ENCODE measurements at places on chromosomes 3 and 15. TPM values are rescaled to one million over a fixed set of nuclear protein-coding genes. Genes with fewer than 3 reads are reported as not detected.

DNA sequence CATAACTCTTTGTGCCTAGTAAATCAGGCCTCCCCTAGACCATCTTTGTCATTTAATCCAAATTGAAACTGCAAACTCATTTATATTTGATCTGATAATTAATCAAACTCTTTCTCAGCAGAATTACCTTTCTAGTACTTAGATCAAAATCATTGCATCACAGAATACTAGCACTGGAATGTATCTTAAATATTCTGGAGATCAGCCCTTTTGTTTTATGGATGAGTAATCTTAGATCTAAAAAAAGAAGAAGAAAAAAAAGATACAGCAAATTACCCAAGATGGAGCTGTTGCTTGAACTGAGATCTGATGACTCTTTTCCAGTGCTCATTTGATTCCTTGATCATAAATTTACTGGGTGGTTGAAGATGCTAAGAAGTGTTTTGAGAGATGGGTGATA is 47.9 kb downstream of the NAALADL2 start:
- H3K4me3 ChIP-seq: no peak overlapping the region
- H3K36me3 ChIP-seq: no peaks in the 10 kb centered on the region
- H3K4me1 ChIP-seq: no peaks in the 10 kb centered on the region
- DNase-seq: no peak
- H3K27me3 ChIP-seq: no peaks in the 10 kb centered on the region

- H3K27me3 ChIP-seq: peaks cover 2% of the 10 kb centered on the region
- H3K4me3 ChIP-seq: no peak overlapping the region
- no peak overlapping the region for H3K27ac ChIP-seq
- H3K36me3 ChIP-seq: no peaks in the 10 kb centered on the region
- no peak for DNase-seq
These were observed 74.0 kb upstream of the HACD2 start for GRCh38 chr3:123658852-123659206.

- no peaks in the 10 kb centered on the region for H3K4me1 ChIP-seq
- H3K4me3 ChIP-seq: no peak overlapping the region
- H3K27ac ChIP-seq: no peak overlapping the region
- DNase-seq: no peak
These were observed 115.0 kb upstream of the LRIG1 start for GRCh38 chr3:66615643-66616301.

GRCh38 chr15:78621810-78622402 is 1.1 kb upstream of the CHRNA3 start:
- no peaks in the 10 kb centered on the region for H3K36me3 ChIP-seq
- no peak overlapping the region for H3K27ac ChIP-seq
- H3K4me3 ChIP-seq: no peak overlapping the region
- DNase-seq: no peak
- peaks cover 49% of the 10 kb centered on the region for H3K27me3 ChIP-seq

DNA sequence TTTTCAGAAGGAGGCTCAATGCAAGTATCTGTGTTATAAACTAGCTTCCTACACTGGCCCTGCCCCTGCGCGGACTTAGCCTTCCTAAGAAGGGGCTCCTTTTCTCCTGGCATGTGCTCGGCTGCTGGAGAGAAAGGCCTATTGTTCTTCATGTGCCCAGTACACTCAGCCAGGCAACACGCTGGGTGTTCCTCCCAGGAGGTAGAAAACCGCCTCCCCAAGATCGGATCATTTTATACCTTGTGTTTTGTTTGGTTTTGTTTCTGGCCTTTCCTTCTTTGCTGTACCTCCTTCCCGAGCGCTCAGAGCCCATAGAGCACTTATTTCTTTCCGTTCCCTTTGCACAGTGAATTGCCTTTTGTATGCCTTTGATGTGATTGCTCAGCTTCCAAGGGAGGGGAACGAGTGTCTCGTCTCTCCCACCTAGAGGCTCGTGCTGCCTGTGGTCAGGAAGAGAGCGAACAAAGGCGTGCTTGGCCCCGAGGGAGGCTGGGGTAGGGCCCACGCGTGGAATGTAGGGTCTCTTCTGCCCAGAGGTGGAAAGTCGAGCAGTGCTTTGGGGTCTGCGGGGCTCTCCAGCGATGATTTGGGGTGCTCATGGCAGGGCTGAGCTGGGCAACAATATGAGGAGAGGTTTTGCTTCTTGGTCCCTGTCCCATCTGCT is 30.0 kb downstream of the CCNL1 start:
- H3K4me3 ChIP-seq: peak overlapping the region; percentile 52
- H3K4me1 ChIP-seq: peaks cover 79% of the 10 kb centered on the region
- H3K27ac ChIP-seq: peak overlapping the region; percentile 90
- no peaks in the 10 kb centered on the region for H3K27me3 ChIP-seq
- DNase-seq: peak; percentile 30

GRCh38 chr3:183217548-183218332 is 35.3 kb upstream of the B3GNT5 start:
- H3K4me3 ChIP-seq: no peak overlapping the region
- H3K4me1 ChIP-seq: peaks cover 14% of the 10 kb centered on the region
- no peak overlapping the region for H3K27ac ChIP-seq
- H3K36me3 ChIP-seq: no peaks in the 10 kb centered on the region

Gene MASP1
- not detected for total RNA-seq

GRCh38 chr3:70885636-70886035 is 573.2 kb upstream of the MDFIC2 start:
- H3K27me3 ChIP-seq: no peaks in the 10 kb centered on the region
- no peak overlapping the region for H3K27ac ChIP-seq
- no peak overlapping the region for H3K4me3 ChIP-seq
- DNase-seq: no peak

- peaks cover 30% of the 10 kb centered on the region for H3K27me3 ChIP-seq
- no peak overlapping the region for H3K27ac ChIP-seq
- H3K4me1 ChIP-seq: no peaks in the 10 kb centered on the region
- DNase-seq: no peak
- no peaks in the 10 kb centered on the region for H3K36me3 ChIP-seq
These were observed 269.8 kb downstream of the THSD4 start for GRCh38 chr15:71385026-71385425.

Gene SCAANT1
- not detected for total RNA-seq

- H3K36me3 ChIP-seq: peaks cover 9% of the 10 kb centered on the region
- H3K4me3 ChIP-seq: no peak overlapping the region
- H3K27me3 ChIP-seq: no peaks in the 10 kb centered on the region
- no peak overlapping the region for H3K27ac ChIP-seq
These were observed 78.1 kb downstream of the ATP10A start for GRCh38 chr15:25784876-25785640.

Gene ALPK3
- 0.10 TPM for total RNA-seq

Gene ECE2
- total RNA-seq: not detected

DNA sequence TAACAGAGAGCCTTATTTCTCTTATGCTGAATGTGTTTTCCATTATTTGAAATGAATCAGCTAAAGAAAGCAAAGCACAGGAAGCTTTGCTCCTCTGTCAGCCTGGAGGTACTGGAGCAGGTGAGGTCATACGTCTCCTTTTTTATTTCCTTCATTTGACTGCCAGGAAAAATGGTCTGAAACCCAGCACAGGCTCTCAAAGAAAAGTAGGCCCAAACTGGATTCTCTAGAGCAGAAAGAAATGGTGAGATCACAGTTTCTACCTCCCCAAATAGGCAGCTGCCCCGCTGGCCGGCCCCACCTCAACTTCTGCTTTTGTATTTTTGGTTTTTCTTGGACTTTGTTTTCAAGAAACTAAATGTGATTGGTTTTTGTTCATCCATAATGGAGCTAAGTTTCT is 95.1 kb downstream of the RPL39L start:
- DNase-seq: no peak
- no peaks in the 10 kb centered on the region for H3K27me3 ChIP-seq
- H3K27ac ChIP-seq: peak overlapping the region; percentile 86
- peak overlapping the region; percentile 82 for H3K4me3 ChIP-seq
- H3K36me3 ChIP-seq: peaks cover 75% of the 10 kb centered on the region

Gene COL6A5
- total RNA-seq: 0.16 TPM

Gene LSAMP
- not detected for total RNA-seq

DNA sequence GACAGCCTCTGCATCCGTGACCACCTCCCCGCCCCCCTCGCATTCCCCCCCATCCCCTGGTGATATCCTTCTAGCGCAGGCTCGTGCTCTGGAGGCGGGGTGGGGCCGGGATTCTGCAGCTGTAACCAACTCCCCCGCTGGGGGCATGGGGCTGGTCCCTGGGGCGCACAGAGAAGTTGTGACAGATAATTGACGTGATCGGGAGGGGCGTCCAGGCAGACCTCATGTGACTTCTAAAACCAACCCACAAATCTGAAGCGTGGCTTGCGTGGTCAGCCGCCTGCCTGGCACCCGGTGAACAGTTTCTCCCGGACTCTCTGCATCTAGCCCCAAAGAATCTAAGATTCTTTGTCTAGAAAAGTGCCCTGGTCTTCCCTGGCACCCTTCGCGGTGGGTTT is 100.6 kb upstream of the IGF1R start:
- peak overlapping the region; percentile 81 for H3K4me3 ChIP-seq
- H3K36me3 ChIP-seq: peaks cover 2% of the 10 kb centered on the region
- no peak for DNase-seq
- peaks cover 41% of the 10 kb centered on the region for H3K27me3 ChIP-seq

DNA sequence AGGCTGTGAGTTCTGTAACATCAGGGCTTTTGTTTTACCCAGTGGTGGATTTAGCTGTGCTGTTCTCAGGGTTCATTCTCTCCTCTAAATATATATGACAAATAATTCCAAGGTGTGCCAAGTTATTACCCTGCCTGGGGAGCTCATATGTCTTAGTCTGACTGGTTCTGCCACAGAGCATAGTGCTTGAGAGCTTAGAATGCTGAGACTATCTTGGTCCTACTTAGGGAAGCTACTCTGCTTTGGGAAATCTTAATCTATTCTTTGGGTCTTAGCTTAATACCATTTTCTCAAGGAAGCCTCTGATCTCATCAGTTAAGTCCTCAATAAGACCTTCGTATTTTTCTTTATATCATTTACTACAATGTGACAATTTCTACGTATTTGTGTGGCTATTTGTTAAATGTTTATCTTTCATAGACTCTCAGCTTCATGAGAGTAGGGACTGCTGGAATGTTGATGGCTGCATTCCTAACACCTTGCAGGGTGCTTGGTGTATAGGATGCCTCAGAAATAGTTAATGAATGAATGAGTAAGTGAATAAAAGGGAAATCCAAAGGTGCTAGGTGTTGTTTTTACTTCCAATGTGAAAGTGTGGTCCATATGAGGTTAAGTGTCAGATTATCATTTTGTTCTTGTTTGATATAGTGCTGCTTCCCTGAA is 1.8 kb downstream of the OTOL1 start:
- H3K27ac ChIP-seq: no peak overlapping the region
- H3K36me3 ChIP-seq: no peaks in the 10 kb centered on the region
- DNase-seq: no peak
- no peak overlapping the region for H3K4me3 ChIP-seq
- no peaks in the 10 kb centered on the region for H3K4me1 ChIP-seq

GRCh38 chr3:177893331-177893730 is 642.9 kb upstream of the KCNMB2 start:
- no peak overlapping the region for H3K4me3 ChIP-seq
- no peak overlapping the region for H3K27ac ChIP-seq
- no peak for DNase-seq
- H3K4me1 ChIP-seq: no peaks in the 10 kb centered on the region
- no peaks in the 10 kb centered on the region for H3K36me3 ChIP-seq

- H3K4me3 ChIP-seq: no peak overlapping the region
- no peak overlapping the region for H3K27ac ChIP-seq
- DNase-seq: no peak
- H3K36me3 ChIP-seq: no peaks in the 10 kb centered on the region
These were observed 627.5 kb upstream of the LMCD1 start for GRCh38 chr3:7874116-7874515.

GRCh38 chr3:13229273-13229949 is 156.2 kb upstream of the IQSEC1 start:
- H3K27me3 ChIP-seq: peaks cover 6% of the 10 kb centered on the region
- H3K36me3 ChIP-seq: no peaks in the 10 kb centered on the region
- DNase-seq: no peak

DNA sequence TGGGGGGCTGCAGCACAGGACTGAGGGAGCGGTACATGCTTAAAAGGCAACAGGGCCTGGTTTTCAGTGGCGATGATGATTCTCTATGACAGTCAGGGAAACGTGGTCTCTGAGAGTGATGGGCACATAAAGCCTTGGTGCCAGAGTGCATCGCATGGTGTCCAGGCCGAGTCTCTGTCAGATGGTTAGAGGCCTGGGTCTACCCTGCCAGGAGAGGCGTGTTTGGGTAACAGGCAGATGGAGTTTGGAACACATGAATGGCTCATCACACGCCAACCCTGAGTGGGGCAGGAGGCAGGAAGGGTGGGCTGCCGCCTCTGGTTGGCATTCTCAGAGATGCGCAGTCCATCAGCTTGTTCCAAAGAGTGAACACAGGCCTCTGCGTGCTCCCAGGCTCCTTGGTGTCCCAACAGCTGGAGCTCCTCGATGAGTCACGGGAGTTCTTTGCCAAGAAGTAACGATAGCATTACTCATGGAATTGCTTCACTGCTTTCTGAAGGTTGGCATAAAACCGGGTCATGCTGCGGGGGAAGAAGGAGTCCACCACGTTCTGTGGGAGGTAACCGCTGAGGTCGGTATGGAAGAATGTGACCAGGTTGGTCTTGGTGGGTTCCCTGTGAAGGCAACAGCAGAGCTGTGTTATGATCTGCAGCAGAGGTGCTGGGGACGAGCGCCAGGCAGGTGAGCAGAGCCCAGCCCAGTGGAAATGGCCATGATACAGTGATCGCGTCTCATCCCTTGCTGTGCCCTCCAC is 11.0 kb downstream of the STARD5 start:
- H3K27ac ChIP-seq: no peak overlapping the region
- peaks cover 59% of the 10 kb centered on the region for H3K36me3 ChIP-seq
- no peaks in the 10 kb centered on the region for H3K27me3 ChIP-seq

Gene RBP2
- not detected for total RNA-seq

DNA sequence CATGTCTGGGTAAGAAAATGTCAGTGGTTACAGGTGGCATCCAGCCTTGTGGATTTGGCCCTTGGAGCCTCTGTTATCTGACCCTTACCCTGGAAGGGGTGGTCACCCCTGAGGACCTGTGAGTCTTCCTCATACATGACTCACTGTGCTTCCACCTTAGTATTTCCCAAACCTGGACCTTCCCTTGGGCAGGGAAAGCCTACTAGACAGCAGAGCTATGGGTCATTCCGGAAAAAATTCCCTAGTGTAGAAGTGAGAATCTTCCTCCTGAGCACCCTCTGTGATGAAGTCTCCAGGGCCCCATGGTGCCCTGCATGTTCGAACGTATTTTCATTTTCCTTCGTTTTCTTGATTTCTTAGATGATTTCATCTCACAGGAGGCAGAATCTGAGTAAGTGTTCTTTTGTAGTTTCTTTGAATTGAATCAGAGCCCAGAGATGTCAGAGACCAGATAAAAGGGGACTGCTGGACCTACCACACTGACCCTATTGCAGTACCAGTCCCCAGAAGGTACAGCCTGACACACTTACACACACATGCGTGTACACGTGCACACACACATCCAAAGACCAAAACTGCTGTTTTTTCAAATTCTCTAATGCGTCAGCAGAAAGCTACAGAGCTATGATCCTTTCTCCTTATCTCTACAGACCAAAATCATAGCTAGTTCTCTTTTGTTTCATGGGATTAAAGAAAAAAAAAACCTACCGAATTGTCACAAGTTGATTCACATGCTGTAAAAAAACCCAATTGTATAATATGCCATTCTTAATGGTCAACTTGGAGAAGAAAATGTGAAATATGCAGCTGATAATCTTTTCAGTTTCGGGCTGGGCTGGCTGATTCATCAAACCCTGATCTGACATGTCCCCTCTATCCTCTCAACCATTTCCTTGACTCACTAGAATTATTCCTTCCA is 50.5 kb upstream of the ARHGEF3 start:
- H3K4me1 ChIP-seq: peaks cover 35% of the 10 kb centered on the region
- H3K4me3 ChIP-seq: no peak overlapping the region
- H3K27ac ChIP-seq: no peak overlapping the region
- peaks cover 12% of the 10 kb centered on the region for H3K36me3 ChIP-seq

Gene MESD
- total RNA-seq: 29.5 TPM
